ENCODE measurements at places on chromosomes 13 and 19.

DNA sequence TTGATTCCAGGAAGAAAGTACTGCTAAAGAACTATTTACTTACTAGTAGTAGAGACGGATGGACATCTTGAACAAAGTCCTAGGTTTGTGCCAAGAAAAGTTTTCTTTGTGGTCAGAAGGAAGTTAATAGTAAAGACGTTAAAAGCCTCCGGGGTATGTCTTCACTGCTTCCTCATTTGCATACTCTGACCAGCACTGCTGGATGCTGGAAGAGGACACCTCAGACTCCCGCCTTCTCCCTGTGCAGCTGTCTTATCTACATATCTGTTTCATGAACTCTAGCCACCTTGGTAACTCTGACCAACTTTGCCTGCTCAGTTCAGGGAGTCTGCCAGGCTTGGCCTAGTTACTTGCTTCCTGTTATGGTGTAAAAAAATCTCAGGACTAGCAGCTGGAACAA lies 1109.1 kb upstream of the MIR17HG start:
- DNase-seq, result no peak

- DNase-seq, result no peak
Measured at GRCh38 chr13:99693852-99694611, 192.8 kb downstream of the TM9SF2 start.

DNA sequence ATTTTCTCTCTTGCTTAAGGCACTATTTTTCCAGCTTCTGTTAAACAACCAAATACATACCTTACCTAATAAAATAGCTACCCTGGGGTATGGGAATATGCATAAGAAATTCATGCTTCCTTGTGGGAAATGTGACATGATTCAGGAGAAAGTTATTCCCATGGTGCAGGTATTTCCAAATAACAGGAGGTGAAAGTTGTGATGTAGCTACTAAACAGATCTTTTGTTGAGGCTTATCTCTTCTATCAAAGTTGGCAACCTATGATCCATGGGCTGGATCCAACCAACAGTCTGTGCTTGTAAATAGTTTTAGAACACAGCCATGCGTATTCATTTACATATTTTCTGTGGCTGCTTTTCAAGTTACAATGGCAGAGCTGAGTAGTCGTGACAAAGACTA lies 177.8 kb upstream of the NBEA start:
- DNase-seq, result no peak

- no peak for DNase-seq
Measured at GRCh38 chr19:51824281-51825005, 29.5 kb downstream of the FPR3 start.

DNA sequence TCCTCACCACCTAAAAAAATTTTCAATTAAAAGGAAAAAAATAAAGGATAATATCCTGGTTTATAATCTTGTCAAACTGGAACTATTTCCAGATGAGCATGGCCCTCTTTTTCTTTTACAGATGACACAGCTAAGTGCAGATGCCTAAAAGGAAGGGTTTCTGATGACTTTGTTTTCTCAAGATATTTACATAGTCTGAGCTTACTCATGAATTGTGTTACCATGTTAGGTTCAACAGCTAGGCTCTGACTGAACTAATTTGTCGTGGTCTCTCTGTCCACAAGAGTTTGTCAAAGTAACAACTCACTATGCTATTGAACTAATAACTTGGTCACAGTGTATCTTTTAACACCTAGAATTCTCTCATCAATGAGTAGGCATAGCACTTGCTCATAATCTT lies 780.8 kb downstream of the GPC5 start:
- no peak for DNase-seq

DNA sequence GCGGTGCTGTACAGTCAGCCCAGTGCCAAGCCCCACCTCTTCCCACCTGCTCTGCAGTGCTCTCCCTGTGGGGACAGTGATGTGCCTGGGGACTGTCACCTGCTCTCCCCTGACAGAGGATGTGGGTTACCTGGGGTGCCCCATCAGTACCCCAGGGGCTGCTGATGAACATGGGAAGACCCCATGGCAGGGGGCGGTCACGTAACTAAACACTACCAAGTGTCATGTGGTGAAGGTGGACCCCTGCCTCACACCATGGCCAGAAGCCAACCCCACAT lies 12.7 kb downstream of the KDM4B start:
- DNase-seq, result no peak

- DNase-seq, result no peak
Measured at GRCh38 chr13:63351081-63351480, 1935.4 kb upstream of the PCDH20 start.

DNA sequence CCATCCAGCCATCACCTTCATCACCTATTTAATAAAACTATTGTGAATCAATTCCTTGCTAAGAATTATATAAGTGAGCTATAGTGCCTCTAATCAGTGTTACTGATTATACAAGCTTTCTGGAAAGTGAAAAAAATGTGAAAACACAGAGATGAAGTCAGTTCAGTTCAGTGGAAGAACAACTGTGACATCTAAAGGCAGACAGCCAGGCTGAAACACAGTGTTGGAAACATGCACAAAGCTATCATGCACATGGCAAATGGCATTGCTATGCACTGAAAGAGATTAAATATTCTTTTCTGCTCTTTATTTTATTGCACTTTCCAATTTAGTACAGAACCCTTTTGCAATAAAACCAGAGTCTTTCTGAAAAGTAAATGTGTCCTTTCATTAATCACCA lies 294.0 kb downstream of the RBM26 start:
- DNase-seq, result no peak

GRCh38 chr19:37594982-37595382 lies 306 bp downstream of the ZNF540 start:
- DNase-seq, result peak; percentile 53

DNA sequence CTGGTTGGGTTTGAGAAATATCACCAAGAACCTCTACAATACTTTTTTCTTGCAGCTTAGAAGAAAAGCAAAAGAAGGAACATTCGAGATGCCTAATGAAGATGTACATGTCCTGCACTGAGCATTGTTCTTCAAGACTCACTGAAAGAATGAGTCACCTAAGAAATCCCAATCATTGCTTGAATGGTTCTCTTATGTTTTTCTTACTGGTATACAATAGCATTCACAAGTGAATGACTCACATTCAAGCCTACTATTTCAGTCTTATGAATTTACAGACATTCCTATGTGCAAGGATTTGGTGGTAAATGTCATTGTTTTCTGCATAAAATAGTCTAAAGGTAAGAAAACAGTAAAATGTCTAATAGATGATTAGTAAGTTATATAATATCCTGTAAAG lies 594.6 kb downstream of the PCDH9 start:
- no peak for DNase-seq

GRCh38 chr19:21519488-21519887 lies 14.1 kb downstream of the ZNF429 start:
- DNase-seq, result no peak

DNA sequence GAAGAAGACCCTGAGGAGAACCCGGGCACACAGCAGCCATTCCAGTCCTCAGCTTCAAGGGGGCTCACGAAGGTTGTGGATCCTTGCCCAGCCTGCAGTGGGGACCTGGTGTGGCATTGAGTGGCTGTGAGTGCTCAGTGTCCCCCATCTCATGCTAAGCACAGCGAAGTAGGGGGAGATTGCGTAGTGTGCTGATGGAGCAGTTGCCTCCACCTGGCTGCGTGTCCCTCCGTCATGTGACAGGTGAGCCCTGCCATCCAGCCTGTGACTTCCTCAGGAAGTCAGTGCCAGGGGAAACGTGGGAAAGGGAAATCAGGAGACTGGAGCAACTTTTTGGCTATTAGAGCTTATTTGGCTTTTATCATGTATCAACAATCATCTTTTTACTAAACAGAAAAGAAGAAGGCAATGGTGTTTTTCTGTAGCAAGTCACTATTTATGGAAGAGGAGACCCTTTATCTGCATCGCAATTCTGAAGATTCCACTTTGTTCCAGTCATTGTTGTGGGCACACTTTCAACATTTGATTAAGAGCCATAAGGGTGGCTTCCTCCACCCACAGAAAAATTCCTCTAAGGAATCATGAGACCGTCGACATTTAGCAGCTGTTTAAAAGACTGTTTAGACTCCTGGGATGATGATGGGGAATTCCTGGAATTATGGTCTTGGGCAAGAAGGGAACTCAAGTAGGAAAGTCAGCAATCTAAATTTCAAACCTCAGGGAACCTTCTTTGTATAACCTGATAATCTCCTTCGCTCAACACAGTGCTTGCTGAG lies 126.8 kb upstream of the SPATA13 start:
- no peak for DNase-seq

GRCh38 chr19:31505596-31505910 lies 156.3 kb upstream of the TSHZ3 start:
- DNase-seq, result no peak

- no peak for DNase-seq
Measured at GRCh38 chr19:56751078-56751489, 79.5 kb upstream of the ZNF835 start.

GRCh38 chr13:48253849-48254248 lies 20.8 kb downstream of the ITM2B start:
- DNase-seq, result no peak

DNA sequence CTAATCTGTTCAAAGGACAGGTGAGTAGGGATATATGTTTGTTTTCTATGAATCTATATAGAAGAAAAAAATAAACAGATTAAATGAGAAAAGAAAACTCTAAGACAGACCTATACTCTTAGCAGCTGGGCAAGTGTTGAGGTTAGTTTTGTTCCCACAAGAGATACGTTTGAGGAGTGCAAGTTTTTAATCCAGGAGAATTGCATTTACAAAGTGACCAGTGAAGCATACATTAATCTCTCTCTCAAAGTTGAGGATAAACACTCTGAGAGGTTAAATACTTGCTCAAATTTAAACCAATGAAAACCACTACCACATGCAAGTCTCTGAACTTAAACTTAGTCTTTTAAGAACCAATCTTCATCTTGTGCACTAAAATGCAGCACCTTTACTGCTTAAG lies 930.5 kb upstream of the MIR17HG start:
- DNase-seq, result no peak

GRCh38 chr19:30144242-30144758 lies 202.3 kb downstream of the URI1 start:
- DNase-seq, result no peak

DNA sequence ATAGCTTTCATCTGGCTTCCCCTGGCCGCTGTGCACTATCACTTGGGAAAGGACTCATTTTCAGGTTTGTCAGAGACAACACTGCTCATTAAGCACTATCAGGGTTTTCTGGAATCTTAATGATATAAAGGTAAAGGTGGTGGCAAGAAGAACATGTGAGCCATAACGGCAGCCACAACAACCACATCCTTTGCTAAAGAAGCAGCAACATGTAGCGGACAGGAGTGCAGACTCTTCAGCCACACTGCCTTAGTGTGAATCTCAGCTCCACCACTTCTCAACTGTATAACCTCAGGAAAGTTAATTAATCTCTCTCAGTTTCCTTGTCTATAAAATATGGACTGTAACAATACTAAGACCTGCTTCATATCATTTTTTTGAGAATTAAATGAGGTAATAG lies 24.1 kb upstream of the MIR17HG start:
- DNase-seq, result no peak

DNA sequence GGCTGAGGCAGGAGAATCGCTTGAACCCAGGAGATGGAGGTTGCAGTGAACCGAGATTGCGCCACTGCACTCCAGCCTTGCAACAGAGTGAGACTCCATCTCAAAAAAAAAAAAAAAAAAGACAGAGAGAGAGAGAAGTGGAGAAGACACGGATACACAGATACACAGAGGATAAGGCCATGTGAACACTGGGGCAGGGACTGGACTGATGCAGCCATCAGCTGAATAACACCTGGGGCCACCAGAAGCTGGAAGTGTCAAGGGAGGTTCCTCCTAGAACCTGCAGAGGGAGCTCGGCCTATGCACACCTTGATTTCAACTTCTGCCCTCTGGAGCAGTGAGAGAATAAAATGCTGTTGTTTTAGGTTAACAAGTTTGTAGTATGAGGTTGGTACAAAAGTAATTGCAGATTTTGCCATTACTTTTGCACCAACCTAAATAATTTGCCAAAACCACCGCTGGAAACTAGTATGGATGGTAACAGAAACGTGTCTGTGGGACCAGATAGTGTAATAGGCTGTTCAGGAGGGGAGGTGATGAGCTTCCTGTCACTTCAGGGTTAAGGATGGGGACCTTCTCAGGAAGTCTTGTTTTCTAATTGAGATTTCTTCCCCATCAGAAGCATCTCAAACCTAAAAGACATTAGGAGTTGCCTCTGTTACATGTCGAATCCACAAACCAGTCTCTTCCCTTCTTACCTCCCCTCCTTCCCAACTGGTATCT lies 36.4 kb upstream of the IGSF23 start:
- no peak for DNase-seq

- peak; percentile 60 for DNase-seq
Measured at GRCh38 chr19:6551607-6552450, 21.0 kb downstream of the TNFSF9 start.

DNA sequence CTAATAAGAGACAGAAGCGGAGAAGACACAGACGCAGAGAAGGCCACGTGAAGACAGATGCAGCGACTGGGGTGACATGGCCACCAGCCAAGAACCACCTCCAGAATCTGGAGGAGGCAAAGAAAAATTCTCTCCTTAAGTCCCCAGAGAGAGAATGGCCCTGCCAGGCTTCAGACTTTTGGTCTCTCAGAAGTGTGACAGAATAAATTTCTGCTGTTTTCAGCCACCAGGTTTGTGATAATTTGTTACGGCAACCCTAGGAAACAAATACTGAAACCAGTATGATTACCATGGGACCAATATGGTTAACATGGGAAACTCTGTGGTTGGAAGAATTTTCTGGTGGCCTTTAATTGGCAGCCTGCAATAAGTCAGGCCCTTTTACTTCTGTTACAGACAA lies 63.9 kb upstream of the DOCK9 start:
- no peak for DNase-seq

DNA sequence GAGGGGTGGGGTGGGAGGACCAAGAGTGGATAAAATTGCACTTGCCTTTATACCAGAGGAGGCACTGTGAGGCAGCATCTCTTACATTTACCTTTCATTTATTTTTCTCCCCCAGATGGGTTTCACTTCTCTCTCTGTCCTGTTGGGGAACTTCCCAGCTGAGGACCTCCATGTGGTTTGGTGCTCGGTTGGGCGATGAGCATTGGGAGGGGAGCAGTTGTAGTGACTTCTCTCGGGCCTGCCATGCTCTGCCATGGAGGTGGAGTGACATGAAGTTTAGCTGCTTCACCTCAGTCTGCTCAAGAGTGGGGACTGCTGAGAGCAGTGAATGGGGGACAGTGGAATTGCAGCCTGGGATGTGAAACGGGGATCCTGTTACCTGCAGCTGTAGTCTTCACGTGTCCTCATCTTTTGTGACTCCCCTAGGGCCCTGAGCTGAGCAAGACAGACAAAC lies 23.1 kb upstream of the CXCL17 start:
- DNase-seq, result no peak

DNA sequence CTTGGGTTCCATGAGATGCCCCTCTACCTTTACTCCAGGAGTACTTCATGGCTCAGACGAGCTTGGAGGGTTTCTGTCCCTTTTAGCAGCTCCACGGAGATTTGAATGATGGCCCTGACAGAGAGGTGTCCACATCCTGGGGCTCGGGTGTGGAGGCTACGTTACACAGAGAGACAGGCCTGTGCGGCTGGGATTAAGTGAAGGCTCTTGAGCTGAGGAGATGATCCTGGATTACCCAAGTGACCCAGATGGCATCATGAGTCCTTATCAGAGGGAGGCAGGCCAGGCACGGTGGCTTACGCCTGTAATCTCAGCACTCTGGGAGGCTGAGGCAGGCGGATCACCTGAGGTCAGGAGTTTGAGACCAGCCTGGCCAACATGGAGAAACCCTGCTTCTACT lies 12.4 kb downstream of the DPP9 start:
- no peak for DNase-seq
